Suprapubic skin (tissue), 4 donors: ENCODE measurements at places on chromosomes 13 and 19.

- DNase-seq = no peak
These were observed 33.0 kb downstream of the GPC6 start for GRCh38 chr13:93259527-93260080.

- no peak for DNase-seq
These were observed 45.3 kb downstream of the ZNF729 start for GRCh38 chr19:22331521-22331920.

- DNase-seq = no peak
These were observed 6.0 kb downstream of the SIGLEC11 start for GRCh38 chr19:49954933-49955332.

- no peak for DNase-seq
These were observed 935 bp downstream of the LRP3 start for GRCh38 chr19:33194886-33195644.
